Stimulated activated CD8-positive, alpha-beta memory T cell treated with anti-CD3 and anti-CD28 coated beads, Interleukin-4, amount 100 ng/mL, for 4 hours (primary cell): ENCODE measurements at places on chromosomes 1 and 21.

GRCh38 chr1:117788014-117788413 lies 141.4 kb downstream of the GDAP2 start:
- no peak for DNase-seq

DNA sequence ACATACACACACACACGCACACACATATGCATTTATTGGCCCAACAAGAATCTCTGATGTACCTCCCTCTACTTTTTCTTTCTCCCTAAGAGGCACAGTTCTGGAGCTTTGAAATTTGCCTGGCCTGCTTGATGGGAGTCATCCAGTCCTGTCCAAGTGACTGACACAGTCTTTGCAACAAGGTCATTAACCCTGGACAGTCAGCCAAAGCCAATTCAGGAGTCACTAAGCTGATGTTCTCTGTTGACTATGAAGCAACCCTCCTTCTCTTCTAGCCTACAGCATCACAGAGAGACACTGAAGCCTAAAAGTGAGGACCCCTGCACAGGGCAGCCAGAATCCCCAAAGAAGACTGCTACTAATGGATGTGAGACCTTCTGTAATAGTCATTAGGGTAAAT lies 123.1 kb downstream of the HHIPL2 start:
- no peak for DNase-seq

DNA sequence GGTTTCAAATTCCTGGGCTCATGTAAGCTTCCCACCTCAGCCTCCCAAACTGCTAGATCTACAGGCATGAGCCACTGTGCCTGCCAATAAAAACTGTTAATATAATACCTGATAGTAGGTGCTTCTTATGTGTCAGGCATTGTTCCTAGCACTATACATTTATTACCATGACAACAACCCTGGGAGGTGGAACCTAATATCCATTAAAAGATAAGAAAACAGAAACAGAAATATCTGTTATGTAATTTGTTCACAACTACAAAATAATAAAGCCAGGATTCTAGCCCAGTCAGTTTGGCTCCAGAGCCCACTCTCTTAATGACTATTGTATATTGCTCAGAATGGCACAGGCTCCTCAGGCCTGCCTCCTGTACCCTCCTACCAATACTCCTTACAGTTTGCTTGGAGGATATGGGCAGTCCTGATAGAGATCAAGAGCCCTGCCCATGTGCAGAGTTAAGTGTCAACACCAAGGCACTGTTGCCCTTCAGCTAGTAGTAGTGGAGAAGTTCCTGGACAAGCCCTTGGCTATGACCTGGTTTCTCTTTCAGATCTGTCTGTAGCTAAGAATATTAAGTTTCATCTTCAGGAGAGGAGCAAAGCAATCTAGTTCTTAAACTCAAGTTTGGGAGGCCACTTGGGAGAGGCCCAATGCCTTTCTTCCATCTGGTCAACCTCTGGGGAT lies 22.4 kb downstream of the RPL5 start:
- no peak for DNase-seq

GRCh38 chr1:235052067-235053008 lies 76.3 kb downstream of the TOMM20 start:
- no peak for DNase-seq

DNA sequence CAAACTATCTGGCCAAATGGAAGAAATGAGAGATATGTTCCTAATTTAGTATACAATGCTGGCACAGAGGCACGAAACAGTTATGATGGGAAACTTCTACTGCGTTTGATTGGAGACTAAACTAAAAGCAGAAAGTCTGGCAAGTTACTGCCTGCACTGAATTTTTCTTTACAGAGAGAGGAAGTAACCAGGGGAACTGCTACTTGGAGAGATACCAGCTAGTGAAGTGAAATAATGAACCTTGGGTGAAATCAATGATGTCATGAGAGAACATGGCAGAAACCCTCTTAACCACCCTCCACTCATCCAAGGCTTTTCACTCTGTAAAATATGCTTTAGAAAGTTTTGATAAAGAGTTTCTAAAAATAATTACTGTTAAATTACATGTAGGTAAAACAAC lies 29.3 kb downstream of the NIBAN1 start:
- DNase-seq, result no peak

DNA sequence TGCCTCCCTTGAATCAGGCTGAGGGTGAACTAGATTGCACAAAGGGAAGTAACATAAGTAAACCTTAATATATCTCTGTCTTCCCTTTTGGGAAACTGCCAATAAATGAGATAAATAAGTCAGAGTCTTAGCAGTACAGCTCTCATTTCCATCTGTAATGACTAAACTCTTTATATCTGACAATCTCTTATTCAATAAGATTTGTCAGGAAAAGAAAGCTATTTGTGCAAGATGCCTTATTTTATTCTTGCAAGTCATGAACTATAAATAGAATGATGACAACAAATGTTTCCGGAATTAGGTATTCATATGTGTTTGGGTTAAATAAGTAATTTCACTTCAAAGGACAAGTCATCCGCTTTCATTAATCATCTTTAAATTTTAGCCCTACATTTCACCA lies 229.2 kb downstream of the PTGER3 start:
- no peak for DNase-seq

DNA sequence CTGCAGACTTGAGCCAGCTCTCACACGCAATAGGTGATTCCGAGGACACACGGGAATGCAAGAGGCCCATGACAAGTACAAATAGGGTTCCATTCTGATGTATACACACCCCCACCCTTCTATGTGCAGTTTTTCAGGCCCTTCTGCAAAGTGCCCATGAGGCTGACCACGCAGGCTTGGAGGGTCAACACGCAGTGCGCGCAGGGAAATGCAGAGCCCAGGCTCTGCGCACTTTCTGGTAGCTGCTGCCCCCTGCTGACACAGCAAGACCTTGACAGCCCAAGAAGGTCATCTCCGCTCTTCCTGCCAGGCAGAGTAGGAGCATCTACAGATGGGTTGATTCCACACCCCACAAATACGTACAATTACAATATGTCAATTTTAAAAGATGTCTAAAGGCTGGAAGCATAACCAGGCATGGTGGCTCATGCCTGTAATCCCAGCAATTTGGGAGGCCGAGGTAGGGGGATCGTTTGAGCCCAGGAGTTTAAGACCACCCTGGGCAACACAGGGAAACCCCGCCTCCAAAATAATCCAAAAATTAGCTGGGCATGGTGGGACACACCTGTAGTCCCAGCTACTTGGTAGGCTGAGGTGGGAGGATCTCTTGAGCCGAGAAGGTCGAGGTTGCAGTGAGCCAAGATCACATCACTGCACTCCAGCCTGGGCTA lies 18.5 kb downstream of the SH3BP5L start:
- no peak for DNase-seq

GRCh38 chr1:151718011-151718431 lies 1.4 kb upstream of the CELF3 start:
- DNase-seq, result no peak

DNA sequence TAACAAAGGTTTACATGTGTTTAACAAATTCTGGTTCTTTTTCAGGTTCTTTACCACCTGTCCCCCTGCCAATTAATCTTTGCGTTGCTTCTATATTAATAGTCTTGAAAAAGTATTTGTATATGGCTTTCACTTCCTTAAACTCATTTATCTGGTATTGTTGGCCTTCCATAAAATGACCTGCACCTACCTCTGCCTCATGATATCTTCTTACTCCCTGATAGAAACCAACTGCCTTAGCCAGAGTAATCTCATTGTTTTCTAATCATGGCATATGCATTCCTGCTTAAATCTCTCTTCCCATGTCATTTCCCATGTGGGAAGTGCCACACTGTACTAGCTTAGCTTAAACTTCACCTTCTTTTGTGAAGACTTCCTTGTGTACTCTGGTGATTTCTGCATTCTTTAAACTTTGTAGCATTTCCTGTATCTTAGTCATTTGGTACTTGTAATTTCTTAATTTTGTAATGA lies 8.7 kb downstream of the SMG7 start:
- no peak for DNase-seq

DNA sequence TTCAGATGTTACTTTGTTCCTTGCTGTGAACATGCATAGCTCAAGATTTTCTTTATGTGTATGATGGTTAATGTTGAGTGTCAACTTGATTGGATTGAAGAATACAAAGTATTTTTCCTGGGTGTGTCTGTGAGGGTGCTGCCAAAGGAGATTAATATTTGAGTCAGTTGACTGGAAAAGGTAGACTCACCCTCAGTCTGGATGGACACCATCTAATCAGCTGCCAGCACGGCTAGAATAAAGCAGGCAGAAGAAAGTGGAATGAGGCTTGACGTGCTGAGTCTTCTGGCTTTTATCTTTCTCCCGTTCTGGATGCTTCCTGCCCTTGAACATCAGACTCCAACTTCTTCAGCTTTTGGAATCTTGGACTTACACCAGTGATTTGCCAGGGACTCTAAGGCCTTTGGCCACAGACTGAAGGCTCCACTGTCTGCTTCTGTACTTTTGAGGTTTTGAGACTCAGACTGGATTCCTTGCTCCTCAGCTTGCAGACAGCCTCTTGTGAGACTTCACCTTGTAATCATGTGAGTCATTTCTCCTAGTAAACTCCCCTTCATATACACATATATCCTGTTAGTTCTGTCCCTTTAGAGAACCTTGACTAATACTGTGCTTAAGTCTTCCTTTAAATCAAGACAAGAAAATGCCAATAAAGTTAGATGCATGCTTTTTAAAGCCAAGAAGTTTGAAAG lies 626.6 kb downstream of the KCNT2 start:
- no peak for DNase-seq

DNA sequence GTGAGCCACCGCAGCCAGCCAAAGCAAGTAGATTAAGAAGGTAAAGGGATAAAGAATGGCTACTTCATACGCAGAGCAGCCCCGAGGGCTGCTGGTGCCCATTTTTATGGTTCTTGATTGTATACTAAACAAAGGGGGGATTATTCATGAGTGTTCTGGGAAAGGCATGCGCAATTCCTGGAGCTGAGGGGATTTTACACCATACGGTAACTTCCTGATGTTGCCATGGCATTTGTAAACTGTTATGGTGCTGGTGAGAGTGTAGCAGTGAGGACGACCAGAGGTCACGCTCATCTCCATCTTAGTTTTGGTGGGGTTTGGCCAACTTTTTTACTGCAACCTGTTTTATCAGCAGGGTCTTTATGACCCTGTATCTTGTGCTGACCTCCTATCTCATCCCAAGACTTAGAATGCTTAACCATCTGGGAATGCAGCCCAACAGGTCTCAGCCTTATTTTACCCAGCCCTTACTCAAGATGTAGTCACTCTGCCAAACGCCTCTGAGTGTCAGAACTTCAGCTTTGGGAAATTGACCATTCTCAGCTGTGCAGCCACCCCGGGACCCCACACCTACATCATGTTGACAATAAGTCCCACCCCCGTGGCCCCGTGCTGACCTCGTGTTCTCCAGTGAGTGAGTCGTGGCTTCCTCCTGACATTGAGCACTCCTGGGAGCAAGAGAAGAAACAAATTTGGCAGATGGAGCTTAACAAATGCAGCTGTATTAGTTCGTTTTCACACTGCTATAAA lies 149.4 kb upstream of the COL6A1 start:
- DNase-seq, result no peak

GRCh38 chr1:78229344-78229743 lies 183.6 kb downstream of the GIPC2 start:
- DNase-seq, result no peak

DNA sequence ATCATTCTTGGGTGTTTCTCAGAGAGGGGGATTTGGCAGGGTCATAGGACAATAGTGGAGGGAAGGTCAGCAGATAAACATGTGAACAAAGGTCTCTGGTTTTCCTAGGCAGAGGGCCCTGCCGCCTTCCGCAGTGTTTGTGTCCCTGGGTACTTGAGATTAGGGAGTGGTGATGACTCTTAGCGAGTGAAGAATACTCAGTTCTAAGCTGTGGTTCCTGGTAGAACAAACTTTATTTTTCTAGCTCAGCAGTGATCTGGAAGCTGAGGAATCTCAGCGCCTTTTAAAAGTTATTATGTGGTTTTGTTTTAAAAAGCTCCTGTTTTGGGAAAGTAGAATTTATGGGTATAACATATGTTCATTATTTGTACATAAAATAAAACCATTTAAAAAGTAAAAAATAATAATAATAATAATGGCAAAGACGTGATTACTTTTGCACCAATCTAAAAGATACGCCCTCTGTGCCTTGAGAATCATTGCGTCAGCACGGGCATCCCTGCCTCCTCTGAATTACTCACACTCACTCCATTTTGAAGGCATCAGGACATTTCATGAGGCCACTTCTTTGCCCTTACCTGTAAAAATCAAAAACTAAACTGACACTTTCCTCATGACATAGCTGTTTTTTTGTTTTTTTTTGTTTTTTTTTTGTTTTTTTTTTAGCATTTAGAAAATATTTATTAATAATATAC lies 29.7 kb upstream of the TNFRSF1B start:
- no peak for DNase-seq

- DNase-seq, result no peak
Measured at GRCh38 chr1:80427881-80428280, 1372.9 kb upstream of the ADGRL2 start.

DNA sequence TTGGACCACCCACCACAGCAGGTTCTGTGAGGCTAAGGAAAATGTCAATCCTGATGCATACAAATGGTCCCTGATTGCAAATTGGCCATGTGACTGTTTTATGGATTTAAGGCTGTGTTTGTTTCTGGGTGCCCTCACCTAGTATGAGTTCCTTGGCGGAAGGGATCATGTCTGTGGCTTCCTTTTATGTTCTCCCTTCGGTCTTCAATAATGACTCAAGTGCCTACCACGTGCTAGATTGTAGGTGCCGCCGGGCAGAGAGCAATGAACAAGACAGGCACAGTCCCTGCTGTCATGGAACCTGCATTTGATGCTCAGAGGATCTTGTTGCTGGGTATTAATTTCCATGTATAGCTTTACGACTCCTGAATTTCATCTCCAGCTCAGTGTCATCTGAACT lies 9.8 kb upstream of the VWA5B1 start:
- DNase-seq, result no peak

GRCh38 chr1:68151690-68152089 lies 80.6 kb downstream of the WLS start:
- no peak for DNase-seq
